Stimulated activated CD4-positive, alpha-beta T cell treated with anti-CD3 and anti-CD28 coated beads, Interleukin-1b, Interleukin-23, amount 100 ng/mL, for 1 hour (primary cell): ENCODE measurements at places on chromosomes 16 and 17.

DNA sequence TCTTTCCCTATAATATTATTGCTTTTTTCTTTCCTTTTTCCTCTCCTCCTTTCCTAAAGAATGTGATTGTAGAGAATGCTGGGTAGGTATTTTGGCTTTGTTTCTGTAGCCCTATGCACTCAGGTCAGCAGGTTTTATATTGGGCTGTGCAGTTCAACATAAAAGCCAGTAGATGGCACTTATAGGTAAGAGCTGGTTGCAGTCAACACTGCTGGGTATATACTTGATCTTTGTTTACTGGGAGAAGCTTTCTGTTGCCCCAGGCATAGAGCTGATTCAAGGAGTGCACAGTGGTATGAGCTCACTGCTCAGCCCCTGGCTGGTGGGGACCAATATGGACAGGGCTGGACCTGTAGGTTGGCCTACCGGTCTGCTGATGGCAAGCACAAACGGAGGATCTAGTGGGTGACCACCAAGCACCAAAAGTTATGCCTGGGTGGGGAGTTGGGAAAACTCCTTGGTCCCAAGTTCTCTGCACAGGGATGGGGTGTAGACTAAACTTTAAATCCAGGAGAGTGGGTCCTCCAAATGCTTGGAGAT lies 378.9 kb downstream of the PMP22 start:
- DNase-seq: no peak

GRCh38 chr16:81473969-81474959 lies 29.7 kb downstream of the CMIP start:
- DNase-seq: no peak

DNA sequence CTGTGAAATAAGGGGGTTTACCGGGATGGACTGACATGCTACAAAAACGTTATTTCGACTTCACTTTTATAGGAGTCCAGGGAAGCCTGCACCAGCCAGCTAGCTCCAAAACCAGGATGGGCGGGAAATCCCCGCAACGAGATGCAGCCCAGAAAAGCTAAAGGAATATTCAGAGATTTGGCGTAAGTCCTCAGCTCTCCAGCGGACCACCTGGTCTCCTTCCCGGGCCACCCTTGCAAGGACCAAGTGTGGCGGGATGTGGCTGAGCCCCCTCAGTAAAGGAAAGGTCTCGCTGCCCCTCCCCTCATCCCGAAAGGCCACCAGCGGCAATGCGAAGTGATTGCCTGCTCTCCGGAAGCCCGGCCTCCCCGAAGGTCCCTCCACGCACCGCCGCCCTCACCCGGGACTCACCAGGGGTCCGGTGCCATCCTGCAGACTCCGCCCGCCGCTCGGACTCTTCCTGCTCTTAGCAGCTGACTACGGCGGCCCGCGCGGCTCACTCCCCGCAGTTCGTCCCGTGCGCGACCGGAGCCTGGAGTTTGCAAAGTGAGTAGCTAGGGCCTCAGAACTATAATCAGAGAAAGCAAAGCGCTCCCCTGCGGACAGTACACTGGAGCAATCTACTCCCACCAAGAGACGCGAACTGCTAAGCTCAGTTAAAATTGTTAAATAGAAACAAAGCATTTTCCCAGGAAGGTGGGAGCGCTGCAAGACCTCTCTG lies at the start of gene STX8:
Gene STX8 (minus strand): TSS at position 440 of the 721 bp plus-strand sequence. CDS start 12 bp downstream, at position 428.
- DNase-seq: peak; percentile 69

DNA sequence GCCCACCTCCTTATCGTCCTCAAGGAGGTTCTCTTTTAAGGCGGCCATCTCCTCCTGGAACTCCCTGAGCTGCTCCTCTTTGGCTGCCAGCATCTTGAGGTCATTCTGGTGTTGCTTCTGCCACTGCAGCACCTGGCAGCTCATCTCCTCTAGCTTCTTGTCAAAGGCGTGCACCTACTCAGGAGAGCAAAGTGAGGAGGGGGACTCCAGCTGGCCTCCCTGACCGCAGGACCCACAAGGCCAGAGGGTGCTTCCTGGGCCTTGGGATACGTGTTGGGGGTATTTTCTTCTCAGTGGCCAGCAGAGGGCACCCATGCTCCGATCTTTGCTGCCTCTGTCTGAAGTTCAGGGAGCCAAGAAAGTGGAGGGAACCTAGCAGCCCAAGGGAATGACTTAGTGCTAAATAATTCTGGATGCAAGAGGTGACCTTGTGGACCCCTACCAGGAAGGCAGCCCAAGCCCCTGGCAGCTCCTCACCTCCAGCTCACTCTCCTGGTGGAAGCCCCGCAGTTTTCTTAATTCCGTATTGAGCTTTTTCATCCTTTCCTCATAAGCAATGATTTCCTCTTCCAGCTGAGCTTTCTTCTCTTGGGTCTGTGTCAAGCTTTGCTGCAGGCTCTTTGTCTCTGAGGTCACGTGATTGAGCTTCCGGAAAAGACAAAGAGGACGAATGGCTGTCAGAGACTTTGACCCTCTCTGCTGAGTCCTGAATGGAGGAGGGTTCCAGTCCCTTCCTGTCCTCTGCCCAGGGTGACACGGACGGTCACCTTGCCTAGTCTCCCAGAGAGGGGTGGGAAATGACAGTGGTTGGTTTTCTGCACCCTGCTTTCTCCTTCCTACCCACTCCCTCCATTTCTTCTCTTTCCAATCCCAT lies 31.4 kb downstream of the DHX38 start:
- DNase-seq: no peak

GRCh38 chr16:9135797-9136196 lies 44.4 kb downstream of the HAPSTR1 start:
- DNase-seq: no peak

DNA sequence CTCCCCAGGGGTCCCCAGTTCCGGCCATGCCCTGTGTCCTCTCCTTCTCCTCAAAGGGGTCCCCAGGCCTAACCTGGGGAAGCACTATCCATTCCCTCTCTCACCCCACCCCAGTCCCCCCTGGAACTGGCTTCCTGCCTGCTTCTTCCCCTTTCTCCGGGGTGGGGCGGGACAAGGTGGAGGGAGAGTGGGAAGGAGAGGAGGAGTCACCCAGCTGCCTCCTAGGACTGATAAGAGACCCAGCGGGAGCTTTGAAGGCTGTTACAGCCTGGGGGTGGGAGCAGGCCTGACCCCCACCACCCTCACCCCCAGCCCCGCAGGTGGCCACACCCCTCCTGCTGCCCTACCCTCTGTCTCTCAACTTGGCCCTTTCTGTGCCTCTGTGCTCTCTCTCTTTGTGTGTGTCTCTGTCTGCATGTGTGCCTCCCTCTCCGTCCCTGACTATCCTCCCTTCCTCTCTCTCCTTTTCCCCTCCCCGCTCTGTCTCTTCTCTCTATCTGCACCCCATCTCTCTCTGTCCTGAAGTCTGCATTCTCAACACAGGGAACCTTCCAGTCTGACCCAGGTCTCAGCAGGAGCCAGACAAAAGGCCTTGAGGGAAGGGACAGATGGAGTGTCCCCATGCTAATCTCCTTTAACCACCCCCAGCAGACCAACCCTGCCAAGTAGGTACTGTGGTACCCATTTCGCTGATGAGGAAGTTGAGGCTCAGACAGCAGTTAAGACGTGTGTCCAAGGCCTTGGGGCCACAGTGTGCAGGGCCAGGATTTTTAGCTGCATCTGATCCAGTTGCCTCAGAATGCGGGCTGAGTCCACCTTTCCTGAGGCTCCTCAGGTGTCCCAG lies 66.1 kb downstream of the RAB11FIP4 start:
- DNase-seq: no peak

- no peak for DNase-seq
Observed at GRCh38 chr17:6558276-6558675, 1.9 kb upstream of the PITPNM3 start.

DNA sequence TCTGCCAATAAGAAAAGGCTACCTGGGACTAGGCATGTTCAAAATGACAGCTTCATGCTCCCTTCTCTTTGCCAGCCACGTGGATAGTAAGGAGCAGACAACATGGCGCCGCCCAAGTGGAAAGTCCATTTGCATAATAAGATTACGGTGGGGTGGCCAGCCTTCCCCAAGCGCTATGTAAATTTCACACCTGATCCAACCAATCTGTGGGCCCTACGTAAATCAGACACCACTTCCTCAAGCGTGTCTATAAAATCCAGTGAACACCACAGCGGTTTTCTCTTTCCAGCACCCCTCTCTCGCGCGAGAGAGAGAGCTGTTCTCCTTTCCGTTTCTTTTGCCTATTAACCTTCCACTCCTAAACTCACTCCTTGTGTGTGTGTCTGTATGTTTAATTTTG lies 140.3 kb upstream of the ERCC4 start:
- no peak for DNase-seq

GRCh38 chr17:27157898-27158297 lies 136.0 kb upstream of the WSB1 start:
- DNase-seq: no peak

DNA sequence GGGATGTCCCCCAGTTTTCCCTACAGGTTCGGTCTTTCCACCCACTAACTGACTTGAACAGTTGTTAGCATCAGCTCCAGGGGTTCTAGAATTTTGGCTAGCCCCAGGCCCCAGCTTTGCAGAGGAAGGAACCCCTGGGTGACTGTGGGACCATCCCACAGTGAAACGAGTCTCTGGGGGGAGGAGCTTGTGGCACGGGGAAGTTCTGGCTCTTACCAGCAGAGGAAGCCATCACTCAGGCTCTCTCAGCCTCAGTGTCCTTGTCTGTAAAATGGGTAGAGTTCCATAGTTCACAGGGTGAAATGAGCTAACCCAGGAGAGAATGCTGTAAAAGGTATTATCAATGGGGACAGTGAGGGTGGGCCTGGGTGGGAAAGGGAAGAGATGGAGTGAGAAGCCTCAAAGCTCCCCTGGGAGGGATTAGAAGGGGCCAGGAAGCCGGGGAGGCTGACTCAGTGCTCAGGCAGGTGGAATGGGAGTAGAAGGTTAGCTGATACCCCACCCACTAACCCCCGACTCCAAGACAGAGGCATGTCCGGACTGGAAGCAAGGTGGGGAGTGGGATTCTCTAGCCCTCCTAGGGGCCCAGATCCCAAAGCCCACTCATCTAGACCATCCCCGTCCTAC lies 30.9 kb upstream of the CDC42EP4 start:
- no peak for DNase-seq

- DNase-seq: no peak
Observed at GRCh38 chr17:8598913-8599312, 31.6 kb downstream of the MYH10 start.

DNA sequence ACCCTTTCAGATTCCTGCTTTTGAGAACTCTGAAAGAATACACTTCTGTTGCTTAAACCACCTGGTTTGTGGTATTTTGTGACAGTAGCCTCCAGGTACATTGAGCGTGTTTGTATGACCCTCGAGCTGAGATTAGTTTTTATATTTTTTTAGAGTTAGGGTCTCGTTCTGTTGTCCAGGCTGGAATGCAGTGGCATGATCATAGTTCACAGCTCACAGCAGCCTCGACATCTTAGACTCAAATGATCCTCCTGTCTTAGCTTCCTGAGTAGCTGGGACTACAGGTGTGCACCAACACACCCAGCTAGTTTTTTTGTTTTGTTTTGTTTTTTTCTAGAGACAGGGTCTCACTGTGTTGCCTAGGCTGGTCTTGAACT lies 4.5 kb upstream of the ITPRIPL2 start:
- no peak for DNase-seq

DNA sequence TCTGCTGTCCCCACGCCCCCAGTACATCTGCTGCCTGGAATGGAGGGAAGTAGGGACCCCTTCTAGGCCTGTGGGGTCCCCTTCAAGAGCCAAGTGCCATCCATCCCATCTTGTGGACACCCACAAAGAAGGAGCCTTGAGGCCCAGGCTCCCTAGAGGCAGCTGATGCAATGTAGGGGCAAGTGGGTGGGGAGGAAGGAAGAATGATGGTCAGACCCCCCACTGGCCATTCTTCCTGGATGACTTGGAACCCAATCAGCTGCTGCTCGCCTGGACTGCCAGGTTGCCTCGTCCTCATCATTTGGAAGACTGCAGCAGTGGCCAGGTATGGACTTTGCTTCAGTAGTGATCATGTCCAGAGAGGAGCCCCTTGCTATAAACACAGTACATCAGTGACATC lies 48.9 kb downstream of the SMPD3 start:
- no peak for DNase-seq

GRCh38 chr16:59707436-59708226 lies 973.5 kb upstream of the GOT2 start:
- DNase-seq: no peak

- DNase-seq: no peak
Observed at GRCh38 chr17:48060249-48060648, 12.1 kb downstream of the NFE2L1 start.

DNA sequence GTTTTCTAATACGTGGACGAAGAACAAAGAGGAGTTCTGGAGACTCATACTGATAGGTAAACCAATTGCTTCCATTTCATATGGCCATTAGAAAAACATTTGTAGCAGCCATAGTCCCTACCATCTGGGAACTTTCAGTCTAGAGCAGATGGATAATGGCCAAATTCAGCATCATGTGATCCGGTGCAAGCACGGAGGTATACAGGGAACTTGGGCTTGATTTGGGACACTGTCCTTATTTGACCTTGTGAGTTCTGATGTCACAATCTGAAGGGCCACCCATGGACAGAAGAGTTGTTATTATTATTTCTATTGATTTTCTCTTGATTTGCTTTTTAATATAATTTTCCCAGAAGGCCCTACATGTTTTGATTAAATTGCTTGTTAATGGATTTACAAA lies 154.6 kb upstream of the ZNF267 start:
- DNase-seq: no peak

DNA sequence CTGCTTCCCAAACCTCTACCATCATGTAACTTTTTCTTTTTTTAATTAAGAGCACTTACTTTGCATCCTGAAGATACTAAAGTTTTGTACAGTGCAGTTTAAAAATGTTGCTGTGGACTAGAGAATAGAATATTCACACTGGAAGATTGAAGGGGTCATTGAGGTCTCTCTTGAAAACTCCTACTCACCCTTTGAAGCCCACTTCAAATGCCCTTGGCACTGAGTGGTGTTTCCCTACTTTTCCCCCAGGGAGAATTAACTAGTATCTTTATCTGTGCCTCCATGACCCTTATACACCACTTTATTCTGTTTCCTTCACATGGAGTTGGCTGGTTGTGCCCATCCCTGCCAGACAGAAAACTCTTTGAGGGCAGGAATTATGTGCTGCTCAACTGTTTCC lies 19.6 kb upstream of the CRHR1 start:
- no peak for DNase-seq

- DNase-seq: no peak
Observed at GRCh38 chr16:3112881-3113574, 642 bp downstream of the ZNF205 start.
